Gastroesophageal sphincter (tissue), 4 donors: ENCODE measurements at places on chromosomes 3 and 15. TPM values are rescaled to one million over a fixed set of nuclear protein-coding genes. Genes with fewer than 3 reads are reported as not detected.

- ATAC-seq: no peak
These were observed 86.3 kb downstream of the PDZRN3 start for GRCh38 chr3:73538486-73538885.

The ATP2B2 gene
- not detected for total RNA-seq

The NOX5 gene
- 0.54 TPM for total RNA-seq

- ATAC-seq: no peak
These were observed 43.3 kb upstream of the TOP2B start for GRCh38 chr3:25708036-25708435.

The DUSP7 gene
- total RNA-seq: 10.2 TPM

- no peak for ATAC-seq
These were observed 136.2 kb upstream of the PFN2 start for GRCh38 chr3:150106740-150107428.

DNA sequence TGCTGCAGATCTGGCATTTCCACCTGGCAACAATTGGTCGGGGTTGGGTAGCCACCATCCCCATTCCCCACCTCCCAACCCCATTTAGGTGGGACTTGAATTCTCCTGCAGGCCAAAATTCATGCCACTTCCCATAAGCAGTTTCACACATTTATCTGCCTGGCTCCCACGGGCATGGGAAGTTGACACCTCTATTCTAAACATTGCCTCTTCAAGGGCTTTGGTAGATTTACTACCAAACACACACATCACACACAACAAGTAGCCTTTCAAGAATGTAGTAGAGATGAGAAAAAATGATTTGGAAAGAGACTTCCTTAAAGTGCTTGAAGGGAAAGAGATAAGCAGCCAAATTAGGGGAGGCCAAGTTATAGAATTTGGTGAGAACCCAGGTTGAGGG, 30.9 kb downstream of the ZBTB38 start:
- ATAC-seq: no peak

GRCh38 chr3:23945663-23945912, 502 bp downstream of the NR1D2 start:
- ATAC-seq: no peak

DNA sequence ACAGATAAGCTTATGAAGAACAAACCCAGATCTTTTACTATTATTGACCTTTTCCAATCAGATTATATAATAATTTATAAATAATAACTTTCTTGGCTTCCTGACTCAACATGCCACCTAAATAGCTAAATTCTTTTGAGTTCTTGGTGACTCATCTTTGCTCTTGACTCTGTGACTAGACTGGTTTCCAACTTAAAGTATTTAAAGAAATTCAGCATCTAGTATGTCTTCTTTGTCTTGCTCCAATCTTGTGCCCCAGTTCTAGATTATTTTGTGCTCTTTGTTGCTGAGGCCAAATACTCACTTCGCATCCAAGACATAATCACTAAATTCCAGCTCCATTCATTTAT, 483.2 kb upstream of the TBL1XR1 start:
- ATAC-seq: no peak

GRCh38 chr15:55546718-55547117, 38.7 kb upstream of the DNAAF4 start:
- ATAC-seq: no peak

DNA sequence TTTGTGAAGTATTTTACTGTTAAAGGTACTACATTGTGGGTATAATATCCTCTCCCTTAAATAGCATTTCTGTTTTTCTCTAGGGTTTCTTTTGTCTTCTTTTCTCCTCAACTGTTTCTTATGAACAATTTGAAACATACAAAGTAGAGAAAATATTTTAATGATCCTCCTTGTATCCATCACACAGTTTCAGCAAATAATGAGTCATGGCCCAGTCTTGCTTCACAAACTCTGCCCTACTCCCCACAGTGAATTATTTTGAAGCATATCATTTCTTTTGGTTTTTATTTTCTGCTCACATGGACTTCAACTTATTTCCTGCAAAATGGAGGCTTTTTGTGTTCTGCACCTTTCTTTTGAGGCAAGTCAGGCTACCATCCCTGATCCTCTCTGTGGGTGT, 6.1 kb upstream of the SCAANT1 start:
- ATAC-seq: no peak

DNA sequence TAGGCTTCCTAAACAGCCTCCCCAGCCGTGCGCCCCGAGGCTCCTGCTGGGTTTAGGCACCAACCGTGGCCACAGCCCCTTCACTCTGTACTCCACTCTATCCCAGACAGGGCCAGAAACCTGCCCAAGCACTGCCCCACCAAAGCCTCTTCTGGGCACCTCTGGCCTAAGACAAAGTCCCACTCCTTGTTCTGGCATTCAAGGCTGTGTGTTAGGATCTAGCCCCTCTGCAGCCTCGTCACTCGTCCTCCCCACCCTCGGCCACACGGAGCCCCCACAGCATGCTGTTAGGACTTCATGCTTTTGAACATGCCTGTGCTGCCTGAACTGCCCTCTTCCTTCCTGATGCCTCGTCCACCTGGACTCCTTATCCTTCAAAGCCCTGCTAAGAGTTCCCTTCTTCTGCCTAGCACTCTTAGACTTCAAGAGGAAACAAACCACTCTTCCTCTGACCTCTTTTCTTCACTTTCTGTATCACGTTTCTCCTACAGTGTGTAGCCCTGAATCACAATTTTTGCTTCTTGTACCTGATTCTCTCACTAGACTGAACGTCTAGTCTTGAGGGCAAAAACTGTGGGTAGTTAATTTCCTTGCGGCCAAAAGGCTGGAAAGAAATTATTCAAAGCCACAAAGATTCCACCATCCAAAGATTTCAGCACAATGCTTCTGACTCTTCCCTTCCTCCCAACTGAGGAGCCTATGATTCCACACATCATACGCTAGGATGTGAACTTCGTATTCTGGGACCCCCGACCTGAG, 28.6 kb downstream of the WNT7A start:
- no peak for ATAC-seq

- ATAC-seq: no peak
These were observed 3.3 kb downstream of the ABHD14A start for GRCh38 chr3:51978143-51978502.

The CRYGS gene
- 0.39 TPM for total RNA-seq

- no peak for ATAC-seq
These were observed 120.7 kb upstream of the WNT7A start for GRCh38 chr3:14000556-14000955.

DNA sequence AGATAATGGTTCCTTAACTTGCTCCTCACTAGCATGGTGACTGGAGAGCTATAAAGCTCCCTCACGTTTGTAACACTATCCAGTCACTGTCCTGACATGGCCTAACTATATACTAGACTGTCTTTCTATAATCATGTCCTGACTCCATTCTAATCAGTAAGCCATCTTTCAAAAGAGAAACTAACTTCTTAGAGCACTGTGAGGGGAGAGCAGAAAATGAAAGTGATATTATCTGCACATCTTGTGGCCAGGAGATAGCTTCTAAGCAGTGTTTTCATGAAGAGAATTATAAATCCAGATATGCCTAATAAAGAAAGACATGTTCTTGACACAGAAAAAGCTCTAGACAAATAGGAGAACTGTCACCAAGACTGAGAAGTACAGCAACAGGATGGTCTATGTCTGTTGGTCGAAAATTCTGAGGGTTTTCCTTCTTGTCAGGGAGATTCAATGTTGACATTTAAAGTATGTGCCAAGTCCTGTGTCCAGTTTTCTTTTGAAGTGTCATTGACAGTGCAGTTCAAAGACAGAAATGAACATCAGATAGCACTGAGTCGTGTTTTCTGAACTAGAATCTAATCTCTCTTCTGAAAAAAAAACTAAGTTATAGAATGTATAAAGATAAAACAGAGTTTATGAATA, 230.6 kb upstream of the PEX5L start:
- ATAC-seq: no peak

The MASP1 gene
- 26.1 TPM for total RNA-seq

The SPINK8 gene
- not detected for total RNA-seq

GRCh38 chr3:183013856-183014255, 33.5 kb upstream of the DCUN1D1 start:
- ATAC-seq: no peak

- no peak for ATAC-seq
These were observed 13.9 kb downstream of the CEP152 start for GRCh38 chr15:48796930-48797329.

- ATAC-seq: no peak
These were observed 38.2 kb downstream of the MTMR10 start for GRCh38 chr15:30953183-30953582.

GRCh38 chr3:5052247-5052646, 69.8 kb upstream of the ARL8B start:
- ATAC-seq: no peak

DNA sequence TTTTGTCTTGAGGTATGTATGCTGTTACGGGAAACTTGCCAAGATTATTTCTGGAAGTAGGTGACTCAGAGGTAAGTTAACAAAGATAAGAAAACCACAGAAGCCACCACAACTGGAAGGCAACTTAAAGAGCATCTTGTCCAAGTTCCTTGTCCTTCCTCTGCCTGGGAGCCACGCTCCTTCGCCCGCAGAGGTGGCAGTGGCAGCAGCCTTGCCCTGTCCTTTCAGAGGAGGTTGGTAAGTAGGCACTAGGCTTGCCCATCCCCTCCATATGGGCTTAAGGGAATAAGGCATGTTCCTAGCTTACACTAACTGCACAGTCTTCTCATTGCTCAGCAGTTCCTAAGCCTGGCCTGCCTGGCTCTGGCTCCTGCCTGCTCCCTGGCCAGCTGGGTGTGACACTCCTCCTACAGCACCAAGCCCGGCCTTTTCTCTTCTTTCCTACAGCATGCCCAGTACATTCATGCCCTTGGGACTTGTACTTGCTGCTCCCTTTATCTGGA, 48.0 kb upstream of the RAB6B start:
- no peak for ATAC-seq

- ATAC-seq: peak; percentile 80
These were observed at the start of gene MIX23 for GRCh38 chr3:122382888-122383666. TSS of gene MIX23 (minus strand) at chr3:122383231. CDS start at chr3:122383224, 7 bp downstream.

DNA sequence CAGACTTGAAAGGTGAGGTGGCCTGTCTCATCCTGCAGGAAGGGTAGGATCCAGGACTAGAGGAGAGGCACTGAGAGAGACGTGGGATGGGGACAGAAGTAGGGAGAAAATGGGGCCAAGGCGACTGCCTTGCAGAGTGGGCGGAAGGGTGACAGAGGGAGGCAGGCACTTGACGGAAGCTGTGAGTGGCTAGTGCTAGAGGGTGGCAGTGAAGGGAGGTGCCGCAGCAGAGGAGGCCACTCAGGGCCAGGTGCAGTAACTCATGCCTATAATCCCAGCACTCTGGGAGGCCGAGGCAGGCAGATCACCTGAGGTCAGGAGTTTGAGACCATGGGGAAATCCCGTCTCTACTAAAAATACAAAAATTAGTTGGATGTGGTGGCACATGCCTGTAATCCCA, 7.3 kb downstream of the CCDC33 start:
- no peak for ATAC-seq

DNA sequence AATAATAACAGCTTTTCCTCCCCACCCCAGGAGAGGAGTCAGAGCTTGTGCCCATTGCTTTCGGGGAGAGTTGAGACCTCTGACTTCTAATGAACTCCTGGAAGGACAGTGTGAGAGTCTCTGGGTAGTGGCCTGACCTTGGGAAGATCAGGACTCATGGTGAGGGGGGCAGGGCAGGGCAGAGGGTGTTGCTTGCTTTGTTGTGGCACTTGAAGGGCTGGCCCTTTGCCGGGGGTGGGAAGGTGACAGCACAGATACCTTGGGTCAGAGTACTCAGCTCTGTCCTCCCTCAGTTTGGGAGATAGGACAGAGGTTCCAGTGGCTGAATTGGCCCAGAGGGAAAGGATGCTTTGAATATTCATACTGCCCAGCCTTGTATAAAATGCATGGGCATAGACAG, 15.8 kb downstream of the RBP2 start:
- ATAC-seq: no peak

DNA sequence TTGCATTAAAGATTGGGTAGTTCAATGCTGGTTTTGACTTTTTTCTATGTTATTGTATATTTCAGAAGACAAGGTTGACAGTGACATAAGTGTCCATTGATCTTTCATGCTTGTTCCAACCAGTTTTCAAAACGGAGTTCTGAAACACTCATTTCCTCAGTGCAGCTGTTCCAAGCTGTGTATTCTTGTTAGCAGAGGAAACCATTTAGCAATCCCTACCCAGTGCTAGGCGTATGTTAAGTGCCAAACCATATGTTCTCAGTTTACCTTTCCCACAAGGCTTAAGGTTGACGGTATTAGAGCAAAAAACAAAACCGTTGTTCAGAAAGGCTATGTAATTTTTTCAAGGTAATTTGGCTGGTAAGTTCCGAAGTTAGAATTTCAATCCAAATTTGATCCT, 9.1 kb downstream of the ATOSA start:
- no peak for ATAC-seq

- ATAC-seq: no peak
These were observed 631.0 kb upstream of the GRM7 start for GRCh38 chr3:6229778-6230410.

DNA sequence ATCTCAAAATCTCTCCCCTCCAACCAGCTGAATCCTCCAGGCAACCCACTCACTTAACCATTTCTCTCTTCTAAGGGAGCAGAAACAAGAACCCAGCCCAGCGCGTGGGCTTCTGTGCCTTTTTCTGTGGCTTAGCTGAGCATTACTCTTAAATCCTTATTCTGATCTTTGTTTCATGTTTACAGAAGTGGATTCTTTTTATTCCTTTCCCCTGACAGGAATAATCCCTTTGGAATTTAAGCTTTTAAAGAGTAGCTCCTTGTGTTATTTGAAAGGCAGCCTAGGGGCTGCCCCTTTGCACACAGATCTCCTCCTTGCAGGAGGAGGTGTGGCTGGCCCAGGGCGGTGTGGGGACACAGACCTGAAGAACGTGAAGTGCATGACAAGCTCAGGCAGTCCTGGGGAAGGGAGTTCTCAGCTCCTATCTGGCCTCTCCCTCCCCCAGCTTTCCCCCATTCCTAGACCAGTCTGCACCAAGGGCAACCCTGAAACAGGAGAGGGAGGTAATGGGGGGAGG, 77.1 kb upstream of the UBE2E1 start:
- ATAC-seq: peak; percentile 26

DNA sequence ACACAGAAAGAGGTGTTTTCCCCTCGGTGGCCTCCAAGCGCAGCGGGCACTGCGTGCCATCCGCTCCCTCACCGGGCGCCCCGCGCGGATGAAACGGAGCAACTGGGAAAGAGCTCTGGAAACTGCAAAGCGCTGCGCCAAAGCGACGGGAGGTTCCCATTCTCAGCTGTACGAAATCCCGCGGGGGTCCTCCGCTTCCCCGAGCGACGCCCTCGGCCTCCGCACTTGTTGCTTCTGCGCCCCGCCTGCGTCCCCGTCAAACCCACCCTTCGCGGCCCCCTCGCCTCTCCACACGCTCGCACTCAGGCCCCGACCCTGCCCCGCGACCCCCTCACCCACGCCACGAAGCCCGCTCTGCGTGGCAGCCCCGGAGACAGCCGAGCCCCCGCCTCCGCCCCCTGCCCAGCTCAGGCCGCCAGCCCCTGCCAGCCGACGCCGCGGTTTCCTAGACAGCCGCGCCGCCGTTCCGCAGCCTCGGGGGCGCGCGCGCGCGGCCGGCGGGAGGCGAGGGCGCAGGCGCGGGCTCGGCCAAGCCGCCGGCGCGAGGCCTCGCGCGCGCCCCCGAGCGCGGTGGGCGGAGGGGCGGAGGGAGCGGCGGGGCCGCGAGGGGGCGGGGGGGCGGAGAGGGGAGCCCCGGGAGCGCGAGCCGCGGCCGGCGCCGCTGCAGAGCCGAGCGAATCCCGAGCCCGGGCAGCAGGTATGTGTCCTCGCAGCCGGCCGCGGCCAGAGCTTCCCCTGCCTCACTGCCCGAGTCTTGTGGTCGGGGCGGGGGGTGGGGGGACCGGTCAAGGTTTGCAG, at the start of gene TMEM266:
TMEM266 (plus strand) TSS at position 666 of the 798 bp plus-strand sequence. CDS start 74,279 bp downstream, outside the sequence.
- ATAC-seq: peak; percentile 74
